ENCODE measurements at places on chromosomes 13 and 19. TPM values are rescaled to one million over a fixed set of nuclear protein-coding genes. Genes with fewer than 3 reads are reported as not detected.

GRCh38 chr13:40204246-40204645 lies 462.2 kb downstream of the FOXO1 start:
- no peak for ATAC-seq

DNA sequence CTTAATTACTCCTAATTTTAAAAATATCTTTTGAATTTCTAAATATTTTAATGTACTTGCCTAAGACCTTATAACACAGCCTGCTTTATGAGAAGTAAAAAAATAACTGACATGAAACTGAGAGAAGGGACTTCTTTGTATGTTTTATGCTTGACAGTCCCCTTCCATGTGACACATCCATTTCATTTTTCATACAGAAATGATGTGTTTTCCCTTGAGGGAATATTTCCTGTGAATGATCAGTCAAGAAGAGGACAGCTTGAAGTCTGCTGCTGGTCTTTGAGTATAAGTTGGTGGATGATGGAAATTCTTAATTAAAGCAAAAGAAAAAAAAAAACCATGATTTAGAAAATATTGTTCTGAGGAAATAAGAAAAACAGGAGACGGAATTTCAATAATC lies 230.4 kb upstream of the KLHL1 start:
- no peak for ATAC-seq

GRCh38 chr19:3234800-3235199 lies 10.3 kb downstream of the CELF5 start:
- no peak for ATAC-seq

DNA sequence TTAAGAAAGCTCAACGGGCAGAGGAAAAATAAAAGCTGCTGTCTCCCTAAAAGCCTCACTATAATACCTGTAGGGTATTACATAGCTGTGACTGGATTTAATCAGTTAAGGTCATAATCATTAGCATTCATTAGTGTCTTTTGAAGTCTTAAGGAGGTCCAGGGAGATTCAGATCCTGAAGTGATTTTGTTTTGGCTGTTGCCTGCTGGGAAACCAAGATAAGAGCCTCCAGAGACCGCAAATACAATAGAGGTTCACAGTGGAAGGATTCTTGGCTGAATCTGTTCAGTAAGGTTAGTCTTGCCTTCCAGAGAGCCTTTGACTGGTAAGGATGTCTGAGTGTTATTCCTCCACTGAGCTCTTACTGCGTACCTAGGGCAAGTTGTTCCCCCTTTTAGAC lies 54.0 kb upstream of the TNFRSF19 start:
- ATAC-seq: no peak

DNA sequence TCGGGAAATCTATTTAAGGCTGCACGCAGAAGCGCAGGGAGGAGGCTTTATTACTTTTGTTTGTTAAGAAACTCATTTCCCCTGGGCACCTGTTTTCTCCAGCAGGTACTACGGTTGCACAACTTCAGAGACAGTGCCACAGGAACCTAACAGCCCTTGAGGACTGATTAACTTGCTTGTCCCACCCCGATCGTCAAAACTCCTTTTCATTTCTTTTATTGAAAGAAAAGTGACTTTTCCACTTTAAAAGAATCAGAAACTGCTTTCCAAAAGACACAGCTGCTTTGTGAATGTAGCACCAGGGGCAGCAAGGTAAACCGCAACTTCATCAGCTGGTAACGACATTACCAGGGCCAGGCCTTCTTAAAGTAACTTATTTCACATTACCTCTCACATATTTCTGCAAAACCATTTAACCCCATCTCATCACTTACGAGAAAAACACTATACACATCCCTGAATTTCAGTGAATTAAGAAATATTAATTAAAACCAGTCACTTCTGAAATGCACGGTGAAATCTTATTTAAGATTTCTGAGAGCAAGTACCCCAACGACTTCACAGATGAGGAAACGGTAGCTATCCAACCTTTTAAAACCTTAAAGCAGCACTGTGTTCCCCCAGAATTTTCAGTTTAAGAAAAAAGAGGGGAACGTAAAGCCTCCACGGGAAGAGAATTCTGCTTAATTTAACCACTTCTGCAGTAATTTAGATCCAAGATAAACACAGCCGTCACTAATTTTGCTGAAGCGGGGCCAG lies 1.4 kb downstream of the ANKRD10 start:
- no peak for ATAC-seq

GRCh38 chr13:36374063-36374462 lies 27.9 kb upstream of the SPART start:
- no peak for ATAC-seq

DNA sequence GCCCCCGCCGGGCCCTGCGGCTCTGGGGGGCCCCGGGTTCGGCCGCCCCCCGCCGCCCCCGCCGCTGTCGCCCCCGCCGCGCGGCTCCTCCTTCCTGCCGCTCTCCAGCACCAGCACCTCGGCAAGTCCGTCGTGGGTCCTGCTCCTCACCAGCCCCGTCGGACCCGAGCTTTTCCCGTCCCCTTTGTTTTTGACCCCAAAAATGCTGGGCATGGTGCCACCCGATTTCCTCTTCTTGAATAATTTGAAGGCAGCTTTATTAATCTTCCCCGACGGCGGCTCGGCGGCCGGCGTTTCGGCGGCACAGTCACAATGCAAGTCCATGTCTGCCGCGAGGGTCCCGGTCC lies 945 bp downstream of the AMER2 start:
- no peak for ATAC-seq

GRCh38 chr19:5479958-5480357 lies 24.7 kb downstream of the ZNRF4 start:
- ATAC-seq: peak; percentile 18

DNA sequence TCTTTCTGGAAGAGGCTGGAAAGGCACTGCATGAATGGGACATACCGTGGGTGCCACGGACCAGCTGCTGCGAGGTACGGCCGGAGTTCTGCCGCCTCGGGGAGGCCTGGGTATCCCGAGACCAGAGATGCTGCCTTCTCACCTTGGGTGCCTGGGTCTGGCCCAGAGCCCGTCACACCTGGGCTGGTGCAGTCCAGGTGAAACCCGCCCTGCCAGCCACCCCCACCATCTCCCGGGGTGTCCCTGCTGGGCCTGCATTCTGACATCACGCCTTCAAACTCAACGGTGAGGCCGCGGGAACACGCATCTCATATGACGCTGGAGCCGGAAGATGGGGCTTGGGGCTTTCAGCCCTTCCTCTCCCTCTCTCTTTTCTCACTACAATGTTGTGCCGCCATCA lies 98.0 kb downstream of the GADD45B start:
- no peak for ATAC-seq

- no peak for ATAC-seq
Measured at GRCh38 chr13:39044536-39044935, 6.3 kb downstream of the NHLRC3 start.

- ATAC-seq: no peak
Measured at GRCh38 chr13:61149331-61149730, 266.3 kb downstream of the PCDH20 start.

DNA sequence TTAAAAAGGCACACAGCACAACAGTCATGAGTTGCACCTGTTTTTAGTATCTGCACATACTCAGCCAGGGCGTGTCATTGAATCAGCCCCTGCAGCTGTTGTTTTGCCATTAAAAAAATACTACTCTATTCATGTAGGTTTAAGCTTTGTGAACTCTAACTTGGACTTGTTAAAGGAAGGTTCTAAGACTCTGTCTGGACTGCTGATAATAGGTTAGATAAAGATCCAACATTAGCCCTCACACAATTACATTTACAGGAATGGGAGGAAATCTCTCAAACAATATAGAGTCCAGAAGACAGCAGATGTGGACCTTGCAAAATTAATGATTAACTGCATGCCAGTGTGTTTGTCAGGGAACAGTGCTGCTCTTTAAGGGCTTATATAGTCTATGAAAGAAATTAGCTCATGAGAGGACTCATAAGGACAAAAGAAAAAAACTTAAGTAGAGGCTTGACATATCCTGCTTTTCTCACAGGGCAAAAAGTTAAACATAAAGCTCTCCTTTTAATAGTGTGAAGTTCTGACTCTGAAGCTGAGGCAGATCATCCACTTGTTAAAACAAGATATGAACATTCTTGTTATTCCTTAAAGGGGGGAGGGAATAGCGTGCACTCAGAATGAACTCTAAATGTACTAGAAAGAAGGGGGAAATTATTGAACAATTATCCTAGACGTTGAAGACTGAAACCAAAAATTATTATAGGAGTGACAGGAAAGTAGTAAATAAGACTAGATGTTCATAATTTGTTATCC lies 243.6 kb downstream of the NDFIP2 start:
- no peak for ATAC-seq

DNA sequence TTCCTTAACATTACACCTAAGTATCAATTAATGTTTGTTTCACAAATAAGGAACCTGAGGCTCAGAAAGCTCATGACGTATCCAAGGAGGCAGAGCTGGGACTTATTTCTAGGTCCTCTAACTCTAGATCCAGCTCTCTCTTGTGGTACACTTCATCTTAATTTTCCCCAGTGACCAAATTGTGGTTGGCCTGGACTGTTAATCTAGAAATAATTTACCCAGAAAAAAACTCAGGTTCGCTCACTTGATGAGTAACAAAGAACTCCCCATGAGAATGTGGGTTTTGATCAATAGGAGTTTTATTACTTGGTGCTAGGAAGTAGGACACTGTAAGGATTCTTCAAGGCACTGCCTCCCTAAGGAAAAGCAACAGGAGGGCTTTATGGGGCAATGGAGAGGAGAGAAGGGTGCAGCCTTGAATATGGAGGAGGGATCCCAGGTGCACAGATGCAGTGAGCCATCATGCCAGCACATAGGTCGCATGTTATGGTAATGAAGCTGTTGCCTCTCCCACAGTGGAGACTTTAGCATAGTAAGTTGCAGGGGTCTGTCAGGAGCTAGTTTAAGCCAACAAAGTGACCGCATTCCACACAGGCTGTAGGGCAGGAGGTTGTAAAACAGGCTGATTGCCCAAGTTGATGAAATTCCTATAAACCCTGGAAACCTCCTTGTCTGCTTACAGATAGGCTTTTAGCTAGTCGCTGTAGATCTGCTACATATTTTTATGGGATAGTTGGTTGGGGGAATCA lies 14.7 kb downstream of the RAP2A start:
- peak; percentile 13 for ATAC-seq

GRCh38 chr13:51679616-51680015 lies 95.4 kb downstream of the WDFY2 start:
- ATAC-seq: no peak

DNA sequence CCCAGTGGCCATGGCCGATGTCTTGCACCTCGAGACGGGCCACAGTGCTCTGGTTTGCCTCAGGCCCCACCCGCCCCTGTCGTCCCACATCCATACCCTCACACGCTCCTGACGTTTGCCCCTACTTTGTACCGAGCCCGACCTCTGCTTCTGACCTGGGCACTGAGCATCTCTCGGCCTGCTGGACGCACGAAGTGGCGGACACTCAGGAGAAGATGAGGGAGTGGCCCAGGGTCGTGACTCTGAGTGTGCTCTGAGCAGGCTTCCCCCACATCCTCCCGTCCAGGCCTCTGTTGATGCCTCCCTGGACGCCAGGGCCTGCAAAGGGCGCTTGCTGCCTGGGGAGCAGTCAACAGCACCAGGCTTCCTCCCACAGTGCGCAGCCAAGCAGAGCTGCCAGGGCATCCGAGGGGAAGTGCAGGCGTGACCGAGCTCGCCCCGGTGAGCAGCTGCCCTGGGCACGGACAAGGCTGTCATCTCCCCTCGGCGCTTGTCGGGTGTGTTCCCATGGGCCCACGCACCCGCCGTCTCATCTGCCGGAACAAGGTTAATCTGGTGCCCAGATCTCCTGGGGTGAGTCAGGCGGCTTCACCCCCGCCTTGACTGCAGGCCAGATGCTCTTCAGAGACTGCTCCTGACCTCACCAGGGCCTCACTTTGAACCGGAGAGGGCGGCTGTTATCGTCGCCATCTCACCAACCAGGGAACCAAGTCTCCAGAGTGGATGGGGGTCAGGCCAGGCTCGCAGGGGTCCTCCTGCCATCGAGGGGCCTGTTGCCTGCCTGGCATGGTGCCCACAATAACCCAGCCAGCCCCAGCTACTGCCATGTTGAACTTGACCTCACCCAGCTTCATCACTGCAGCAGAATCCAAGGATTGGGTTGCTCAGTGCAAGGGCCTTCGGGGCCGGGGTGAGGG lies 27.2 kb downstream of the COMP start:
- peak; percentile 76 for ATAC-seq

DNA sequence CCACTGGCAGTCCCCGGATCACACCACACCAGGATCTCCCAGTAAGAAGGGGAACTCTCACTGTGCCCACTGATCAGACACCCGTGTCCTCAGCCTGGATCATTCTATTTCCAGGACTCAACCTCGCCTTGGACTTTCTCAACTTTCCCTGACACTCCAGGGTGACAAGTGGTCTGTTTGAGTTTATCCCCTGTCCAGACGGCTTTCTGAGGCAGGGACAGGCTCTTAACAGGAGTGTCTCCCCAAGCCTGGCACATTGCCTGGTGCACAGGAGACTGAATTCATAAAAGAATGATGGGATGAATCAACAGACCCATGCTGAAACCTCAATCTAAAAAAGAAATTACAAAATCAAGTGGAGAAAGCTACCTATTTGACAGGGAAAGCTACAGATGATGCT lies 606.6 kb downstream of the EFNB2 start:
- ATAC-seq: no peak

DNA sequence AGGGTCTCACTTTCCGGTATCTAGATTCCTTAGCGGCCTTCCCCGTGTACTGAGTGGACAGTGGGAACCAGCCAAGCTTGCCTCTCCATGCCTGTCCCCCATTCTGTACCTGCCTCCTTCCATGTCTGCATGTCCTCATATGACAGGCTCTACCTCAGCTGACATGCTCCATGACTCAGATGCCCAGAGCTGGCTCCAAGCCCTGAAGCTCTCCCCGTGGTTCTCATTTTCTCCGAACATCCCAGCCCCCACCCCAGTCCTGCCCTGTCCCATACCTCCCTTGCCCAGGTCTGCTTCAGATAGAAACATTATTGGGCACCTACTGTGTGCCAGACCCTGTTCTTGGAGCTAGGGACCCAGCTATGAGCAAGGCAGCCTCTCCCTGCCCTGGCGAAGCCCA lies 17.1 kb upstream of the SHFL start:
- ATAC-seq: no peak

- no peak for ATAC-seq
Measured at GRCh38 chr13:74562381-74562780, 428.2 kb upstream of the KLF12 start.

GRCh38 chr19:33580026-33580644 lies 41.6 kb upstream of the CHST8 start:
- ATAC-seq: peak; percentile 27

GRCh38 chr13:30143666-30144400 lies 163.5 kb downstream of the KATNAL1 start:
- ATAC-seq: no peak

GRCh38 chr13:97483465-97483864 lies 49.5 kb downstream of the RAP2A start:
- no peak for ATAC-seq

The RASGRP4 gene
- total RNA-seq: 0.10 TPM

The ARHGAP33 gene
- 5.7 TPM for total RNA-seq

The GRWD1 gene
- 46.5 TPM for total RNA-seq

The ZNF723 gene
- not detected for total RNA-seq

The LGALS14 gene
- not detected for total RNA-seq

Measured in motor neuron (in vitro differentiated cells).